Stimulated activated CD4-positive, alpha-beta T cell treated with anti-CD3 and anti-CD28 coated beads, Interleukin-4, amount 100 ng/mL, for 1 hour (primary cell): ENCODE measurements at places on chromosomes 6 and 20.

DNA sequence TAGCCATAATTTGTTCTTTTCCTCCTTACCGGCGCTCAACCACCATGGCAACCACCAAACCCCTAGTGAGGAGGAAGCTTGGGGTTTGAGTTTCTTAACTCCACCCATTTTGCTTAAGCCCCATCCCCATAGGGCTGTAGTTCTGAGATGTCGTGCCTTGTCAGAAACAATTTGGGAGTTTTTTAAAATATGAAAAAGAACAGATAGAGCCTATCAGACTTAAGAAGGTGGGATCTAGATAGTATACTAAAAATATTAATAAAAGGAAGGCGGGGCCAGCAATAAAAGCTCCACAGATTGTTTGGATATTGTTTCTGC is 5.6 kb downstream of the BRD2 start:
- no peak for DNase-seq

GRCh38 chr6:149660028-149660427 is 11.5 kb upstream of the KATNA1 start:
- DNase-seq, result no peak

DNA sequence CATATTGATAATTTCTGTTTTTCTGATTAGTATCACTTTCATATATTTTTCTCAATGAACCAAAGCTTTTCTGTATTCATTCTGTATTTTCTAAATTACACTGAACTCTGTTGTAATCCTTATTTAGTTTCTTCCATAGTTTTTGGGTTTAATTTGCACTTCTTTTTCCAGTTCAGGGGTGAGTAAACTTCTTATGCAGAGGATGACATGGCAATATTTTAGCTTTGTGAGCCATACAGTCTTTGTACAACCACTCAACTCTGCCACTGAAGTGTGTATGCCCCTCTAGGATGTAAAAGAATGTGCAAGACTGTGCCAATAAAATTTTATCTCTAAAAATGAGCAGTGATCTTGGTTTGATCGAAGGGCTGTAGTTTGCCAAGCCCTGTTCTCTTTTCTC is 239.0 kb upstream of the CITED2 start:
- DNase-seq, result no peak

DNA sequence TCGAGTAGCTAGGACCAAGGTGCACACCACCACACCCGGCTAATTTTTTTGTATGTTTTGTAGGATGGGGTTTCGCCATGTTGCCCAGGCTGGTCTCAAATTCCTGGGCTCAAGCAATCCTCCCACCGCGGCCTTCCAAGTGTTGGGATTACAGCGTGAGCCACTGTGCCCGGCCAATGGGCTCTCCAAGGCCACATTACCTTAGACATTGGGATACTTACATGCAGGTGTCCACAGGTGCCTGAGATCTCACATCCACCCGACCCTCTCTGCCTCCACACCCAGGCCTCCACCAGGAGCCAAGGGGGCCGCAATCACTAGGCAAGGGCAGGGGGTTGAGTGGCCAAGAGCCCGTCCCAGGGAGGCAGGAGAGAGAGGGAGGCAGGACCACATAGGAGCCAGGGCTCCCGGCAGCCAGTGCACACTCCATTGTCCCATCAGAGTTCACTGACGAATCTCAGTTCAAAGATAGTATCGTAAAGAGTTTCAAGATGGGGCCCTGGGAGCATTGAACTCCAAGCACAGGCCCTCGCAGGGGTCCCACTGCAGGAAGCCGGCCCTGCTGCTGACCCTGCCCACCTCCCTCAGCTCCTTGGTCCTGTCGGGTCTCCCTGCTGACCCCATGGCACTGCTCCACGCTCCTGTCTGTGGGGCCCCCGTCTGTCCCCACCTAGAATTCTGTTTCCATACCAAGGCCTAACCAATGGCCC is 55.3 kb downstream of the SSR1 start:
- DNase-seq, result no peak

- no peak for DNase-seq
These were observed 536.0 kb downstream of the BCKDHB start for GRCh38 chr6:80642452-80642851.

DNA sequence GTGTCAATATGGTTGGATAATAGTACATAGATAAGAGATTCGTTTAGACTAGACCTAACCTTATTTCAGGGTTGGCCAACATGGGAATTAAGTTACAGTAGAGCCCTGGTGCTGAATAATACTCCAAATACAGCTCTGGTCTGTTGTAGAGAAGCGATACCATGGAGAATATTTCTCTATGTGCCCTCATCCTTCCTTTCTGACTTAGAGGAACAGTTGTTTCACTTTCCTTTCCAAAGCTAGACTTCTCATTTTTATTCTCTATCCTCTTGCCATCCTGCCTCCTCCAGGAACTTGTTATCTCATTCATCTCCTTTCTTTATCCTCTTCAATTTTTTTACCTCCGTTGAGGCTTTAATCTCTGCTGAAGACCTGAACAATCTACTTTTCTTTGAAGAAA is 68.9 kb downstream of the EDN1 start:
- DNase-seq, result no peak

- DNase-seq, result no peak
These were observed 198.9 kb downstream of the TBC1D32 start for GRCh38 chr6:121135425-121135824.

- no peak for DNase-seq
These were observed 117.3 kb downstream of the TMEM170B start for GRCh38 chr6:11654876-11655275.

DNA sequence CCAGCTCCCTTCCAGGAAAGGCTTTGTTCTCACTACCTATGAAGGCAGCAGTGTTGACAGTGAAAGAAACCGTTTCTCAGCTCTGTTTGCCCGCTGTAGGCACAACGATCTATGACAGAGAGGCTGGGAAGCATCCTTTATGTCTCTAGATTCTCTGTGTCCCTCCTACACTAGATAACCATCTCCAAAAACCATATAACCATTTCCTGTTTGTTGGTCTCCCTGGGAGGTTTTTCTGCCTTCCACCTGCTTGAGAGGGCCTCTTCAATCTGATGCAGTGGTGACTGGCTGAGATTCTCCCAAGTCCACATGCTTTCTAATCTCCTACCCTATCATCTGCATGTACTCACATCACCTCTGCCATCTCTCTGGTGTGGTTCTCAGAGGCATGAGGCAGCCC is 32.0 kb upstream of the TMEM217 start:
- no peak for DNase-seq
